Inflammatory macrophage treated with lipopolysaccharide for 4 hours (primary cell): ENCODE measurements at places on chromosomes 5 and 9.

DNA sequence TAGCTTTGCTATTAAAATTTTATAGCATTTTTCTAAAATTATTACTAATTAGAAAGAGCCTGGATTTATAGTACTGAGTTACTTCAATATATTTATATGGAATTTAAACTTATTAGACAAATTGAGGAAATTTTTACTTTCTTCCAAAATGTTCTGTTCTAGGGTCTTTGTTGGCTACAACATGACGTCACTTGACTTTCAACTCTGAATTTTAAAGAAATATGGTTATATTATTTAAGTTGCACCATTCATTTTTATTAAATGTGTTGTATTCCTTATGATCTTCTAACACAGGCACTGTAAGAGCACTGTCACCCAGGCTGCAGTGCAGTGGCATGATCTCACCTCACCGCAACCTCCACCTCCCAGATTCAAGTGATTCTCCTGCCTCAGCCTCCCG lies 119.4 kb upstream of the CYLC2 start:
- no peak for DNase-seq

- no peak for DNase-seq
Observed at GRCh38 chr9:14302405-14302804, 11.5 kb downstream of the NFIB start.

DNA sequence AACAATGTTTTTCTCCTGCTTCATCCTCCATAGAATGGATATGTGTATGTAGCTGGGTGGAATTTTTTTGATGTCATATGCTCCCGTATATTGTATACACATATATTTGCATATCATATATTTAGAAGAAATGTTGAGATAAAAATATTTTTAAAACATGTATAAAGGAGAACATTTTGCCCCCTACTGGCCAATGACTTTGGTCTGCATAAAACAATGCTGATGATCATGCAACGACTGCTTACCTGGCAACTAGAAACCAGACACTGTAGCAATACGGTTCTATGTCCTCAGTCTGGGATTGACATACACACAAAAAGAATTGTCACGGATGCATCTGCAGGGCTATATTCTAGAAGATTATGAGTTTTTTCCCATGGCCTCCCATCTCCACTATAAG lies 503.6 kb downstream of the ELAVL2 start:
- DNase-seq: no peak

DNA sequence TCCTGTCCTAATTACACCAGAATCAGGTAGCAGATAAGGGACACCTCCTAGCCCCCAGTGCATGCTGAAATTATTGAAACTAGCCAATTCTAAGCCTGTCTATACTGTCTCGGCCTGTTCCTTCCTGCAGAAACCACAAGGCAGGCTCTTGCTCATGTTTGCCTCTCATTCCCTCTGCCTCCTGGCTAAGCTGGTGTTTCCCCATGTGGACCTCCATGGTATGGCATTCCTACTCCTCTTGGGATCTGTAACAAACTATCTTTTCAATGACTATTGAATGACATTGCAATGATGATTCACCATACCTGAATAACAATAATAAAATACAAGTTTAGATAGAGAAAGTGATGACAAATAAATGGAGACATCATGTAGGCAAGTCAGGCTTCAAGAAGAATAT lies 35.6 kb upstream of the ADAMTS16 start:
- no peak for DNase-seq

DNA sequence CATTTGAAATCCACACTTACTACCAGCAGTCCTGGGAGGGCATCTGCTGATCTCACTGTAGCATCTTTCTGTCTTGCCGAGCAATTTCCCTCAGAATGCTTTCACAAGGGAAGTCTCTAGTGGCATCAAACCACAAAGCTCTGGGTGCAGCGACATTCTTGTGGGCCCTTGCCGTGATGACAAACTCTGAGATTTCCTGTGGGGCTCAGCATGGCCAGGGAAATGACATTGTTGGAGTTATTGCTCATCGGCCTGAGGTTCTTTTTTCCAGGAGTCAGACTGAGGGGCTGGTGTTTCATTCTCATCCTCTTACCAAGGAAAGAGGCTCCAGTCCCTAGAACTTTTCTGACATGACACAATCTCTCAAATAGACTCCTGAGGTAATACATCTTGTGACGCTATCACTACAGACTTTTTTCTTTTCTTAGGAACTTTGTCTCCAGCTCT lies 51.4 kb downstream of the PFDN1 start:
- DNase-seq: peak; percentile 99

DNA sequence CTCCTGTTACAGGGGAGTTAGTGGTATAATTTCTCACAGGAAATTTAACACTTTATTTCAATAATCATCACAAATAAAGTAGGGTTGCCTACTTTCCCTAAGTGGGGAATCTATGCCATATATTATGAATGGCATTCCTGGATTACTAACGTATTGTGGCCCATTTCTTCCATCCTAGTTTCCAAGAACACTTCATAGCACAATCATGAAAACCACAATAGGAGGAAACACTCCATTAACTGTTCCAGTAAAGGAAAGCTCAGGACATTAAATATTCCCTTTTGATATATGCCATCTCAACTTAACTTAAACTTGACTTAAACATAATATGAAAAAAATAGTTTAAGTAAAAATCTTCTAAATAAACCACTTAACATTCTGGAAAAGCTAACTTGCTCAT lies 2.1 kb downstream of the CPLANE1 start:
- DNase-seq: no peak

GRCh38 chr9:97388721-97389238 lies 23.1 kb upstream of the TDRD7 start:
- peak; percentile 94 for DNase-seq

DNA sequence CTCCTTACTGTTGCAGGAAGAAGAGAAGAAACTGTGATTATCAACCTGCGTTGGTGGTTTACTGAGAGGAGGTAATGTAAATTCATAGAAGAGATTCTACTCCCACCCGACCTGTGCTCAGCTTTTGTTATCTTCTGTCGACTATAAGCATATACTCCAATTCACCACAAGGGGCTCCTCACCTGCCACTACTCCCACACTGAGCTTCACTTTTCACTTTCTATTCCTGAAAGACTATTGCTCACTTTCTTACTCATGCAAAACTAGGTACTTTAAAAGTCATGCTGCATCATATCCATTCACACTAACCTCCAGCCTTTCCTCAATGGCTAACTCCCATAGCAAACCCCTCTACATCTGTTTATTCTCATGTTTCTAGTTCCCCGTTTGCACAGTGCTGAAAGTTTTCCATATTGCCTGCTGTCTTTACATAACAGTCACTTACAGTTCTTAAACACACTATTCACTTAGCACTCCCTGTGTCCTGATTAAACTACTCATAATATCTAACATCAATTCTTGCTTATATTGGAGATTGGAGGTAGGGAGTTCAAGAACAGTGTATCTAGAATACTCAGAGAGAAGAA lies 1062.6 kb downstream of the NR2F1-AS1 start:
- DNase-seq: no peak
